ENCODE measurements at places on chromosomes 4 and X.

DNA sequence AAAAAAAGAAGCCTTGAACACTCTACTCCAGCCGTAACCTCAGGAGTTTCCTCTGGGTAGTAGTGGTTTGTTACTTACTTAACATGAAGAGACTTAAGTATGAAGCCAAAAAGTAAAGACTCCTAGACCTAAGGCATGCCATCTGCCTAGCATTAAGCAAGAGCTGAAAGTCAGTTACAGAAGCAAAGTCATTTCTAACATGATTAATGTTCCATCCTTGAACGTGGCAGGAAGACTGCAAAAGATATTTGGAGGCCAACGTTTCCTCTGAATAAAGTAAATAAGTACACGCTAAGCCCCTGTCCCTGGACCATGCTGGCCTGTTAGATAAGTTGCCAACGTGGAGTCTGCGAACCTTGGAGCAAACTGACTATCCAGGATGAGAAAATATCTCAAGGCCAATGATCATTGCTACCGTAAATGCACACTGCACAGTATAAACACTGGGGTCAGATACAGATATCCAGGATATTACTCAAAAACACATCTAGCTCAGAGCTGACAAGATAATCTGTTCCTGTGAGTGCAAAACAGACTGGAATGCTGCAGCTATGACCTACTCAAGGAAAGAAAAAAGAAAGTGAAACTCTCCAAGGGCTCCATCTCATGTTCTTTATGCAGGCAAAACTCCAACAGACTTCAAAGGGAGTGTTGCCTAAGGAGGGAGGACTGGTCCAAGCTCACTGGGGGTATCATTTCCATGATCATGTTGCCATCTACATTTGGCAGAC is 255.8 kb downstream of the COL25A1 start:
- no peak for DNase-seq

DNA sequence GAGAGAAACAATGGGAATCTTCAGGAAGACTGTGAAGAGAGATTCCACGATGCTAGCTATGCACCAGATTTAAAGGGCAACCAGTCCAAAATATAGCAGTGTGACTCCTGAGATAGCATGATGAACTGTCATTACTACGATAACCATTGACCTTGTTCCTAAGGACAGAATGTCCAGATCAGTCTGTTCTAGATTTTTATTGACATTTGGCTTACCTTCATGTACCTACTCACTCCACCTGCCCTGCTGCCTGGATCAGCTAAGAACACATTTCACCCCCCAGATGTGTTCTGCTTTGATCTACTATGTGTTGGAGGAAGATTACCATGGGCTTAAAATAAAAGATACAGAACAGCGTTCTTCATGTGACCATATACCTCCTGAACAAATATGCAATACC is 50.1 kb downstream of the ELF2 start:
- no peak for DNase-seq

DNA sequence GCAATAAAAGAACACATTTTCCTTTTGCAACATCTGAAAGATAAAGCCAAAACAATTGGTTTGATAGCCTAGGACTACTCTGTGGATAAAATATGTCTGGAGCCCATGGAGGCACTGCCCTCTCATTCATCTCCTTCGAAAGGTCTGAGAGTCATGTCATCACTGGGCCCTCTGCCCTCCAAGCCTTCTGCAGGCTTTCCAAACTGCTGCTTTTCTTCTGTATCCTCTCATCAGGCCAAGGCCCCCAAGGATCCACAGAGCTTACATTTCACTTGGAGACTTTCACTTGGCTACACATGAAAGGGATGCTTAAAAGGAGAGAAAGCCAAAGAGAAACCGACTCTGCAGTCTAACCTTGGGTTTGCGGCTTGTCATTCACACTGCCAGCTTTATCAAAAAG is 109.9 kb downstream of the SH3RF1 start:
- DNase-seq: no peak

DNA sequence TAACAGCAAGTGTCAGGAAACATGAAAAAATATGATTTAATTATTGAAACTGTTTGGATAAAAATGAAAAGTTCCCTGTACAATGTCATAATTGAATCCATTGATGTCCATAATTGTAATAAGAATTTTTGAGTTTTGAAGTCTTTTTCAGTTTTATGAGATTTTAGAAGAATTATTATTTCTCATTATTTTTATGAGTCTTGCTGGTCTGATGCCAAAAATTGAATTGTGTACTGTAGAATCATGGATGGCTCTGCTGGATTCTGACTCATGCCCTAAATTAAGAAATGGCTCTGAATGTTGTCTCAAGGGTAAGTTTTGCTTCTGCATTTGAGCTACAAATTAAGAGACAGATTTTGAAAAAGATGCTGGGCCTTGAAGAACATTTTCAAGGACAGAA is 132.8 kb upstream of the MAP9 start:
- DNase-seq: no peak

DNA sequence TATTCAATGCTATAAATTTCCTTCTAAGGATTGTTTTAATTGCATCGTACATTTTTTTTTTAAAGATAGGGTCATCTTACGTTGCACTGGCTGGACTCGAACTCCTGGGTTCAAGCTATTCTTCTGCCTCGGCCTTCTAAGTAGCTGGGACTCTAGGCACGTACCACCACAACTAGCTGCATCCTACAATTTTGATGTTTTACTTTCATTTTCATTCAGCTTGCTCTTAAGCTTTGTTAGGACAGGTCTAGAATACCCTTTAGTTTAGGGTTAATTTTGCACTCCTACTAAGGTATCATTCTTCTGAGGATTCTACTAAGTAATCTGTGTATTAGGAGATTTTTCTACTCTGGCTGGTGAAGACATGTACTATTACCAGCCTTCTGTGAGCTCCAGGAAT is 50.2 kb upstream of the C1GALT1C1 start:
- DNase-seq: no peak

DNA sequence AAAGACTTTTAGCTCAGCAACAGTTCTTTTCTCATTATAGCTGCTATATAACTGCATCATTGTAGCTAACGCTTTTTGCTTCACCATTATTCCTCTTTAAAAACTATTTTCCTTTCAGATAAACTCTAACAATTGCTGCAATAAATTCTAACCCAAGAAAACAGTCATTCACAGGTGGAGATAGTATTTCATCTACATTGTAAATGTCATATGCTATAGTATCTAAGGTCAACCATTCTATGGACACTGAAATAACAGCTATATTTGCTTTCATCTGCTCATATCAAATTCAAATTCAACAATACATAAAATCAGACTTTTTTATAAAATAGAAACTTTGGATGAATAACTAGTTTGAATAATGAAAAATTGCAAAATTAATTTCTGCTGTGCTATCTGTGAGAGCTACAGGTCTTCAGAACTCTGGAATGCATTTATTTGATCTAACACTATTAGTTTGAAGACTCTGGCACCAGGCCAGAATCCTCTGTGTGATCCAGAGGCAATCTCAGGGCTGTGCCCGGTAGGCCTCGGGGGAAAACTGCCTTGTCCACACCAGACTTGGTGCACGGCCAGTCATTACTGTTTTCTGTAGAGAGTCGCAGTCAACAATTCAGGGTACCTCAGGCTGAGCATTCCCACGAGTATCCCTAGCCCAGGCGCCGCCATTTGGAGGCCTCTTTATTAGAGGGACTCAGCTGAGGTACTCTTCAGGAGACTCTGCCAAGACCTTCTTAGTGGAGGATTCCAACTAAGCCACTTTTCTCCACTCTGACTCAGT is 332.4 kb downstream of the SLC7A11 start:
- DNase-seq: no peak

- no peak for DNase-seq
Observed at GRCh38 chr4:172042714-172043114, 229.5 kb downstream of the GALNTL6 start.

DNA sequence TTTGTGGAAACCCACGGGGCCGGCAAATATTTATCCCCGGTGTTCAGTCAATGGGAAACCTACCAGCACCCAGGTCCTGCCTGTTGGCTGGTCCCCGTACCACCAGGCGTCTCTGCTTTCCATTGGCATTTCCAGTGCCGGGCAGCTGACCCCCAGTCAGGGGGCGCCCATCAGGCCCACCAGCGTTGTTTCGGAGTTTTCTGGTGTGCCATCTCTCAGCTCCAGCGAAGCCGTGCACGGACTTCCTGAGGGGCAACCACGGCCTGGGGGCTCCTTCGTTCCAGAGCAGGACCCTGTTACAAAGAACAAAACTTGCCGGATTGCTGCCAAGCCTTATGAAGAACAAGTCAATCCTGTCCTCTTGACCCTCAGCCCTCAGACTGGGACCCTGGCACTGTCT is 32.7 kb downstream of the BCORL1 start:
- DNase-seq: no peak

- peak; percentile 81 for DNase-seq
Observed at GRCh38 chr4:152970102-152970820, 34.1 kb downstream of the FHDC1 start.

DNA sequence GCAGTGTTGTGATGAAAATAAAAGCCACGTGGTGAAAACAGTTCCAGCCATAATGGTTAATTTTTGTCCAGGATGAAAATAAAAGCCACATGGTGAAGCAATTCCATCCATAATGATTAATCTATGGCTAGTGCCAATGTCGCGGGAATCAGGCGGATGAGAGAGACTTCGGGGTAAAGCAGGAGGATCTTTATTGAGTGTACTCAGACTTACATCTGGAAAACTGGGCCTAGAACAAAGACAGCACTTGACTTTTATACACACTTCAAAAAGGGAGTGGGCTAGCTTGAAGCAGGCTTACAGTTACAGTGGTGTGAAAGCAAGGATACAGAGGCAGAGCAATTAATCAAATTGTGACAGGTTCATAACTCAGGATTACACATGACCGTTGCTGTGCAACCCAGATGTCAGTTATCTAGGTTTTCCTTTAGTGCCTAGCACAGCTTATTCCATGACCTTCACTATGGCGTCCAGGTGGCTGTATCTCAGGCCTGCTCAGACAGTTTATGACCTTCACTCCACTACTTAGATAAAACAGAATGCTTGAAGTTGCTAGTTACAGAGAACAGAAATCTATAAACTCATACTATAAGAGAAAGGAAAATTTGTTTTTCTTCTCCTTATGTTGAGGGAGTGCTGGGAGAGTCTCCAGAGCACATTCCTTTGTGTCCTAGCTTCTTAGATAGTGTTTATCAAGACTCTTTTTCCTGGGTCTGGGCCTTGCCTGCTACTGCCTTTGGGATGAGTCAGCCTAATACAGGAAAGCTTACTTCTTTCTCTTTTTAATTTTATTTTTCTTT is 5.9 kb upstream of the PLA2G12A start:
- DNase-seq: no peak

DNA sequence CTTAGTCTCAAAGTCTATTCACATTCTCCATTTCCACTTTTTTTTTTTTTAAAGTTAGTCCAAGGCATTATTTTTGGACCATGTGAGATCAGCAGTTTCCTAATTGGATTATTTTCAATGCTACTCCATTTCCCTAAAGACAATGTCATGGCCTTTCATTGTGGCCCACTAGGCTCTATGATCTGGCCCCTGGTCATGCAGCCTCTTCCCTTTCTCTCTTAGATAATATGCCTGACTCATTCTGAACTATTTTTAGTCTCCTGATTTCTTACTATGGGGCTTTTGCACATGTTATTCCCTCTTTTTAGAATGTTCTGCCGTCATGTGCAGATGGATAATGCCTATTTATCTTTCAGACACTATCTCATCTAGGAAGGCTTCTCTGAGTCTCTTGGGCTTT is 157.3 kb downstream of the TMA16 start:
- DNase-seq: no peak

DNA sequence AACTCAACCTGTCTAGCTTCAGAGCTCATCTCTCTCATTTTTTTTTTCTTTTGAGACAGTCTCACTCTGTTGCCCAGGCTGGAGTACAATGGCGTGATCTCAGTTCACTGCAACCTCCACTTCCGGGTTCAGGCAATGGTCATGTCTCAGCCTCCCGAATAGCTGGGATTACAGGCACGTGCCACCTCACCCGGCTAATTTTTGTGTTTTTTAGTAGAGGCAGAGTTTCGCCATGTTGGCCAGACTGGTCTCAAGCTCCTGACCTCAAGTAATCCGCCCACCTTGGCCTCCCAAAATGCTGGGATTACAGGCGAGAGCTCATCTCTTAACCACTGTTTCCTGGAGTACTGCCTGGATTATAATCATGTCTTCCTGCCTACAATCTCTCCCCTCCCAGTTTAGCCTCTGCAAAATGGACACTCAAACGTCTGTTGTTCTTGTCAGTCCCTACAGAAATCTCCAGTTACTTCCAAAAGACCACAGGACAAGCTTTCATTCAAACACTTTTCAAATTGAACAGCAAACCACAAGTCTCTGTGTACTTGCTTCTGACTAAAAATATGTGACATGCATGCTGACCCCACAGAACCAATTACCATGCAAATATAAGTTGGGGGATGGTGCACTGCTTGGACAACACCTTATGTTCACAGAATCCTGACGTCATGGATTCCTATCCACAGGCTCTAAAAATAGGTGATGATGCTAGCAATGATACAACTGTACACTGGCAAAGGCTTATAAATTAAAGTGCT is 137.2 kb downstream of the SH3KBP1 start:
- DNase-seq: no peak

DNA sequence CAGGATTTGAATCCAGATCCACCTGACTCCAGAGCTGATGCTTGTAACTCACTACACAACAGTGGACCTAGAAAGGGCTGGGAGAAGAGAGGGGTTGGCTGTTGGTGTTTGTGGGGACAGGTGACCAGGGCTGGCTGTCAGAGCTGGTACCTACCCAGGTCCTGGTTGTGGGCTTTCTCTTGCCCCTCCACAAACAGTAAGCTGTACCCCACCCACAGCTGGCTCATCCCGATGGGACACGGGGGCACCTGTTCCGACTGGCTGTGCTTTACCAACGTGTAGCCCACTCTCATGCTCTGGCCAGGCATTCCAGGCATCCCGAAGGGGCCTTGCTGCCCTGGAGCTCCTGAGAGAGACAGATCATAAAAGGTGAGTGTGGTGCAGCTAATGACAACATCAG is 68.7 kb downstream of the ATG4A start:
- DNase-seq: no peak
